ENCODE measurements at places on chromosomes 4 and X.

GRCh38 chr4:101295691-101296090 lies 51.6 kb downstream of the PPP3CA start:
- no peak for DNase-seq

DNA sequence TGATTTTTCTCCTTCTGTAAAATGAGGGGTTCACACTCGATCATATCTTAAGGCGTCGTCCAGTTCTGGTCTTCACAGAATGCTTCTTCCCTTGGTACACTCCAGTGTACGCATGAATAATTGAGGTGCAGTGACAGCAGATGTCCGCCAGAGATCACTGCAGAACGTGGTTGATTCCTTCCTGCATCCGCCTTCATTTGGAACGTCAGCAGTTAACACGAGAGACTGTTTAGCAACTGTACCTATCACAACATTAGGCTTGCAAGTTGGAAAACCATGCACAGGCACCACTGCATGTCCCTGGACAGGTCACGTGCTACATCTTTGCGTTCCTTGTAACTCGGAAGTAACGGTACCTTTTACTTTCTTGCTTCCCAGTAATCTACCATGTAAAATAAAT lies 66.0 kb upstream of the GEMIN8 start:
- DNase-seq = peak; percentile 41

- peak; percentile 30 for DNase-seq
These were observed 127.8 kb downstream of the PHKA2 start for GRCh38 chrX:18855919-18856644.

- DNase-seq = no peak
These were observed 133.0 kb downstream of the RAPGEF2 start for GRCh38 chr4:159235779-159236368.

DNA sequence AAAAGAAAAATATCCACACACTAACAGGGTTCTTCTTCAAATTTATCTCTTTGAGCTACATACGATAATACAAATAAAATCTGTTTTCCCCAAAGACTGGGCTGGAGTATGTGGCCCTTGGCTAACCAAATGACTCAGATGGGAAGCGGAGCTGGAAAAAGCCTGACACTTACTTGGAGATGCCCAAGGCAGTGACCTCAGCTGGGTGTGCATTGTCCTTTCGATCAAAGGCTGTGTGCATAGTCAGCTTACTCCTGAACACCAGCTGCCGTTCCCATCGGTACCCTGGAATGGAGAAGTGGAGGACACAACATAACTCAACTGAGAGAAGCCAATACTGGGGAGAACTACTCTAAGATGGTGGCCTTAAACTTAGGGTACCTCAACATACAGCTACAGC lies 95.1 kb downstream of the CDS1 start:
- no peak for DNase-seq

DNA sequence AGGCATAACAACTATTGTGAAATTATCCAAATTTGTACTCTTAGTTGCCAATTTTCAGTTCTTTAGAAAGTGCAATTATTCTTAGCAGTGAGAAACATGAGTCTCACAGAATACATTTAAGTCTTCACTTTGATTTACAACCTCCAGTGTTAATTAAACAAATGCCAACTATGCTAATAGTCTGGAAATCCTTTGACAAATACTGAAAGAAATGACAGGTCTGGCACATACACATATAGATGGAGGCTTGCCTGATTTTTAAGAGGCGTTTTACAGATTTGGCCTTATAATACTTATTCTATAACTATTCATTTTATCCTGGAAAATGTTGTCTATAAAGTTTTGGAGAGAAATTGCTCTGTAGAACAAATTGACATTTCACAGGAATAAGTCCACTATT lies 320.1 kb downstream of the TRIML1 start:
- no peak for DNase-seq

- no peak for DNase-seq
These were observed 19.1 kb upstream of the XK start for GRCh38 chrX:37666516-37666915.

GRCh38 chr4:54217642-54218495 lies 11.2 kb upstream of the PDGFRA start:
- DNase-seq = peak; percentile 77

- DNase-seq = peak; percentile 72
These were observed 17.1 kb upstream of the C1QTNF7 start for GRCh38 chr4:15410750-15411149.

- no peak for DNase-seq
These were observed 12.2 kb upstream of the FGF2 start for GRCh38 chr4:122814426-122814825.

- no peak for DNase-seq
These were observed 51.7 kb upstream of the AFF2 start for GRCh38 chrX:148448686-148449085.

GRCh38 chrX:151151665-151152267 lies 24.6 kb upstream of the GPR50 start:
- peak; percentile 49 for DNase-seq

- DNase-seq = no peak
These were observed 39.2 kb upstream of the HS3ST1 start for GRCh38 chr4:11467931-11468330.

DNA sequence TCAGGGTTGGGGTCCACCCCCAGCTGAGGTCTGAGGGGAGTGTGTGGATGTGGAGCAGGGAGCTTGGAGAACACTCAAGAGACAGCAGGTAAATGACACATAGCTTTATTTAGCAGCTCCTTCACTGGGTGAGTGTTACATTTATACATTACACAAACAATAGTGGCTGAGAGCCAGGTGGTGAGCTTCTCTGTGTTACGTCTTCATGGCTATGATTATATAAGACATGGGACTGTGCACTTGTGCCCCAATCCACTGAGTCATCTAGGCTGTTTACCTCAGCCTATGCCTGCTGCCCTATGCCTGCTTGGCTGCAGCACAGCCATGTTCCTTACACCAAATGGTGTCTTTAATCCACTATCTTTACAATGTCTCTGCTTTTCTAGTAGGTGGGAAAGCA lies 459.6 kb downstream of the AFF2 start:
- DNase-seq = no peak

DNA sequence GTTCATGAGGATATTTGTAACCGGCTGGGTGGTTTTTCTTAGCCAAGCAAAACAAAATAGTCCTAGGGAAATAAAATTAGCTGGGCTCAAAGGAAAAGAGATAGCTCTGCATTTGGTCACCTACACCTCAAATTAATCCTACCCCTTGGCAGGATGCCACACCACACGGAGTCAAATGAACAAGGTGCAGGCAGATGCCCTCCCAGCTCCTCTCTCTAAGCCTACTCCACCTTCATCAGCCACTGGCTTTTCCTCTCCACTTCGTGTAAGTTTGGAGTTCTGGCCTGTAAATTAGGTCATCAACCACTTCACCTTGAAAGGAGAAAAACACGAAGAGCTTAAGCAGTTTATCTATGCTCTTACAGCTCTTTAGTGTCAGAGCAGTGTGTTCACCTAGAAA lies 1.4 kb downstream of the DDIT4L start:
- DNase-seq = no peak

DNA sequence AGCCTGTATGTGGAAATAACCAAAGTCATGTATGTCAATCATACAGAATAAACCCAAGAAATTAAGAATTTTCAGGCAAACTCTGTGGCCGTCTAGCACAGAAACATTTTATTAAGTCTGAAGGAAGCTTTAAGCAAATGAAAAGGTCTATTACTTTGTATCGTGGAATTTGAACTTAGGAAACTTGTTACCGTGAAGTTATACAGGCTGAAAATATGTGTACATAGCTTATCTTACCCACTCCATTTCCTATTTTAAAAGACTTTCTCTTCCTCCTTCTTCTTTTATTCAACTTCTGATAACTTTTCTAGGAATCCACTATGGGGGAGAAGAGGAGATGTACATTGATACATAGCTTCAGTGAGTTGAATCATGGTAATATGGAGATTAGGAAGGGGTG lies 108.3 kb downstream of the AGTR2 start:
- no peak for DNase-seq

DNA sequence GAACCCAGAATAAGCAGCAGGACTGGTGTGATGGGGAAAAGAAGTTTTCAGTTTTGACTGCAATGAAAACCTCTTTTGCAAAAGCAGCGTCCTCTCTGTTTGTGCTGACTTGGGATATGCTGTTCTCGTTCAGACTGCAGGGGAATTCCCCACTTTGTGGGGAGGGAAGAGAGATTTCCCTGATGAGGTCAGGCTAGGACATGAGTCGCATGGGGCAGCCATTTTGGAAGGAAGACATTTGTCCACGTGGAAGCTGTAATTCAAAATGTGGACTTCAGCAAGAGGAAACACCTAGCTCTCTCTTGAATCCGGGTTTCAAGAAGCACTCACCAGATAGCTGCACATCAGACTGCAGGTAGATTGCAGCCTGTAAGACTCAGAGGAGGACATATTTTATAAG lies 39.3 kb downstream of the ING2 start:
- peak; percentile 63 for DNase-seq

DNA sequence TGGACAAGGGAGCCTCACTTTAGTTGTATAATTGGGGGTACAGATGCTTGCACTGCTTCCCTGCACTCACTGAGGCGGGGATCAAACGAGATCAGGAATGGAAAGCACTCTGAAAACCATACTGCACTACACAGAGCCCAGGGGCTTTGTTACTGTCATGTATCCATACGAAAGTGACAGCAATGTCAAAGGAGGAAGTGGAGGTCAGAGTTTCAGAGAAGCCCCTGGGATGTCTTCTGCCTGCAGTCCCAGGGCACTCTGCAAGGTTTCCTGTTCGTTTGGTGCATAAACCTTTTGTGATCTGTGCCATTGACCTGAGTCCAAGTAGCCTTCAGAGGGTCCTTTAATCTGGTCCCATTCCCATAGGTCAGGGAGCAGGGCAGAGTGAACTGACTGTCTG lies 31.2 kb downstream of the RNF175 start:
- DNase-seq = peak; percentile 56

GRCh38 chrX:39551762-39552161 lies 546.0 kb downstream of the BCOR start:
- DNase-seq = peak; percentile 2

DNA sequence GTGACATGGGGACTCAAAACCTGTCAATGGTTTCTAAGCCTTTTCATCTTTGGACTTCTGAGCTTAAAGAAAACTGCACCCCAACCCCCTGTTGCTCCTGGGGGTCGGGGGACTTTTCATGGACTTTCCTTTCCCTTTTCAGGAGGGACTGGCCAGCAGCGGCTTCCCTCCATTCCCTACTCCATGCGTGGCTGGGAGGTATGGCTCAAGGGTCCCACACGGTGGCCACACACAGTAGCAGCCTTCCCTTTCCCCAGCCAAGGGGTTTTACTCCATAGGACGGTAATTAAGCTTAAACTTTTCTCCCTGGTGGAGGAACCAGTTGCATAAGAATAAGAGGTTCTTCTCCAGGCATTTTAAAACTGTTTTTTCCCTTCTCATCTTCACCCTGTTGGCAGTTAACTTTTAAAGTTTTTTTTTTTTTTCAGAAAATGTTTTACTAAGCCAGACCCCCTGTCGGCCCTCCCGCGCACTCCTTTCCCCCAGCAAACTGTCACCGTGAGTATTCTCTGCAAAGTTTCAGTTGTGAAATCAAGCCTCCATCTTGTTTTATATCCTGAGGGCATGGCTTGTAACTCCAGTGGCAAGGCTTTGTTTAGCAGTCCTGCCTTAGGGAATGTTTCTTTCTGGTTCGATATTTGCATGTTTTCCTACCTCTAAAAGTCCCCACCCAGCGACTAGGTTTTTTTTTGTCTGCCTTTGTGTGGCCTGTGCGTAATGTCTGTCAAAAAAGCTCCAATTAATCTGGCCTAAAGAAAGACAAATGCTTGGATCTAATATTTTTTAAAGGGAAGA lies 325.7 kb downstream of the TLL1 start:
- no peak for DNase-seq

GRCh38 chr4:37978248-37978924 lies 18.2 kb downstream of the PTTG2 start:
- peak; percentile 39 for DNase-seq

GRCh38 chr4:175614890-175615289 lies 197.2 kb downstream of the GPM6A start:
- no peak for DNase-seq

DNA sequence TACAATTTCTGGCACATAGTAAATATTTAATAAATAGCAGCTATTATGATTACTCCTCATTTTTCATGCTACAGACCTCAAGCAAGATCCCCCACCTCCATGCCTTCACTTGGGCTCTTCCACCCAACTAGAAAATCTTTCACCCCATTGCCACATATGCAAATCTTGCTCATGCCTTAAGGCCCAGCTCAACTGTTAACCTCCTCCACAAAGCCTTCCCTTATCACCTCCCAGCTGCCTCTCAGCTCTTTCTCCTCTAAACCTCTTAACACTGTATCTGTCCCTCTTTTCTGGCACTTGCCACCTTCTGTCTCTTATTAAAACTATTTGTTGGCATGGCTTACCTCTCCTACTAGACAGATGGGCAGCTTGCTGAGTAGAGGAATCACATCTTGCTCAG lies 51.5 kb downstream of the PJA1 start:
- DNase-seq = no peak

- DNase-seq = peak; percentile 49
These were observed 112.3 kb upstream of the IL15 start for GRCh38 chr4:141524116-141524515.

DNA sequence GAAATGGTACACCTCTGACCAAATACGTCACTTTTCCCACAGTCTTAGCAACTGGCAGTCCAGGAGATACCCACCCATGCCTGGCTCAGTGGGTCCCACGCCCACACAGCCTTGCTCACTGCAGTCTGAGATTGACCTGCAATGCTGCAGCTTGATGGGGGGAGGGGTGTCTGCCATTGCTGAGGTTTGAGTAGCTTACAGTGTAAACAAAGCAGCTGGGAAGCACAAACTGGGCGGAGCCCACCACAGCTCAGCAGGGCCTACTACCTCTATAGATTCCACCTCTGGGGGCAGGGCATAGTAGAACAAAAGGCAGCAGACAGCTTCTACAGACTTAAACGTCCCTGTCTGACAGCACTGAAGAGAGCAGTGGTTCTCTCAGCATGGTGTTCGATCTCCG lies 52.7 kb downstream of the AMER1 start:
- DNase-seq = no peak

DNA sequence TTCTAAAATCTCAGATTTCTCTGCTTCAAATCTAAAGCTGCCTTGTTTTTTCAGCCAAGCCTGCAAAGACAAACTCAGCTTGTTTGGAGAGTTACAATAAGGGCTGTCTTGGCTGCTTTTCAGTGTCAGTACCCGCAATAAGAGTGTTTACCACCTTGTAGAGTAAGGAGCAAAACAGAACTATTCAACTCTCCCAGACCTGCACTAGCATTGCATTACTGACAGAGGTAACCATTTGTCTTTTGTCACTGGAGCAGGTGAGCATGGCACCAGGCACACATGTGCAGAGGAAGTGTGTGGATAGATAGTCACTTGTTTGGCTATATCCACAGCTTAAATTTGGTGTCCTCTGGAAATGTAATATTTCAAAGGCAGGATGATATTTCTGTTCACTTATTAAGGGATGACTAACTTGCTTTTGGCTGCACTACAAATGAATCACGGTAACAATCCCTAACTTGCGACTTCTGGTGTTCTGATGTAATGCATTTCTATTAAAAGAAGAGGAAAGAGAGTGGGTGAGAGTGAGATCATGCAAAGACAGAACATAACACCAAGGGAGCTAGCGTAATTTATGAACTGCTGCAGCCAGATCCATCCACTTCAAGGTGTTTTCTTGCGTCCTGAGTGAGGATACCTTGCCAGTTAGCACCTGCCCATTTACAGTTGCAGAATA lies 38.6 kb downstream of the PTCHD1 start:
- peak; percentile 2 for DNase-seq

All from inflammatory macrophage treated with lipopolysaccharide for 4 hours (primary cell).